Heart right ventricle (tissue), 16 donors: ENCODE measurements at places on chromosomes 7 and 10. TPM values are rescaled to one million over a fixed set of nuclear protein-coding genes. Genes with fewer than 3 reads are reported as not detected.

- no peak for DNase-seq
Observed at GRCh38 chr10:49841615-49842332, 79.7 kb upstream of the OGDHL start.

DNA sequence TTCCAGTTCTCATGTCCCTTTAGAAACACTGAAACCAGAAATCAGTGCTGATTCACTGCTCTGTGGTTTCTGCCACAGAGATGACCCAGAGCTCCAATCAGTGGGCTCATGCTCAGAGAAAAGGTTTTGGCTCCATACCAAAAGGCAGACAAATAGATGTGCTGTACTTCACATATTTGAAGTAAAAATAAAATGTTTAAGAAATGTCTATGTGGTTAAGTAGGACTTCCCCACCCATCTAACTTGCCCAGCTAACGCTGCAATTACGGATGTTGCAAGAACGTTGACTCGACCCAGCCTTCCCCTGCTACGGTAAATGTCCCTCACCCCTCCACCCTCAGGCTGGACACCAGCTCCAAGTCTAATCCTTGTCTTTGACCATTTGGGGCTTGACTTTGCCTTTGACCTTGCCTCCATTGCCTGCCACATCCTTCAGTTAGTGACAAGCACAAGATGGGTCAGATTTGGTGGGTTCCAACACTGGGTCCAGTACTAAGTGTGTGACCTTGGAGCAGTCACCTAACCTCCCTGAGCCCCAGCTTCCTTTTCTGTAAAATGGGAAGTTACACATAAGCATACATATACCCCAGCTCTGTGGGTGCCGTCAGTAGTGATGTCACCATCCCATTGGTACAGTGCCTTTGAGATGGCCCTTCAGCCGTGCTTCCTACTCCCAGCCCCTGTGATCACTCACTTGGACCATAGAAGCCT is 95.8 kb downstream of the CHST15 start:
- no peak for DNase-seq

- DNase-seq, result no peak
Observed at GRCh38 chr7:73515178-73515577, 6.9 kb downstream of the BAZ1B start.

DNA sequence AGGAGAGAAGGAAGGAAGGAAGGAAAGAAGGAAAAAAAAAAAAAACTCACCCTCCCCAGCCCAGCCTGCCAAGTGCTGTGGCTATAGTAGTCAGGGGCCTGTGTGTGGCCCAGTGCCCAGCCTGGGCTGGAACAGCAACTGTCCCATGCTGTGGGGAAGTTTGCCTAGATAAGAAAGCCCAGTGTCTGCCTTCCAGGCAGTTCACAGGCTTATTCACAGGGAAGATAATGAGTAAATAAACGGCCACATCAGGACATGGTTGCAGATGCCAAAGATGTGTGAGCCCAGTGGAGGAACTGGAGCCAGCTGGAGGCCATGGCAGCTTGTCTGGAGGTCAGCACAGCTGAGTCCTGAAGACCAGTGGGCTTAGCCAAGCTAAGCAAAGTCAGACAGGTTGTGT is 132.4 kb upstream of the FOXK1 start:
- peak; percentile 53 for DNase-seq

Gene ADARB2
- 0.29 TPM for polyA plus RNA-seq

DNA sequence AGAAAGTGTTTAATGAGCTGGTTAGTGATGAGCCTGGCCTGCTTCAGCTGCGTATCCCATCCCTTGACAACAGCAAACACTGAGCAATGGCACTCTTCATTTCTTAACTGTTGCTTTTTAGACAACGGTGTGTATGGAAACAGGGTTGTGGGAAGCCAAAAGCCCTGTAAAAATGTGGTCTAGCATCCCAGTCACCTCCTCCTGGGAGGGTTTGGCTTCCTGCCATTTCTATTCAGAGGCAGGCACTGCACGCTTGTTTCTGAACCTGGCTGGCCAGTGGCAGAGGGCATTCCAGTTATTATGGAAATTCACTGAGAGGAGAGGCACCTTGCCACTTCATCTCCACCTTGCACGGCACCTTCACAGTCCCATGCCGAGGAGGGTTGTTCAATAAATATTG is 123.0 kb upstream of the ADARB2 start:
- no peak for DNase-seq

GRCh38 chr10:128662520-128662919 is 536.3 kb upstream of the MKI67 start:
- DNase-seq, result no peak
